ENCODE measurements at places on chromosomes 4 and X. TPM values are rescaled to one million over a fixed set of nuclear protein-coding genes. Genes with fewer than 3 reads are reported as not detected.

DNA sequence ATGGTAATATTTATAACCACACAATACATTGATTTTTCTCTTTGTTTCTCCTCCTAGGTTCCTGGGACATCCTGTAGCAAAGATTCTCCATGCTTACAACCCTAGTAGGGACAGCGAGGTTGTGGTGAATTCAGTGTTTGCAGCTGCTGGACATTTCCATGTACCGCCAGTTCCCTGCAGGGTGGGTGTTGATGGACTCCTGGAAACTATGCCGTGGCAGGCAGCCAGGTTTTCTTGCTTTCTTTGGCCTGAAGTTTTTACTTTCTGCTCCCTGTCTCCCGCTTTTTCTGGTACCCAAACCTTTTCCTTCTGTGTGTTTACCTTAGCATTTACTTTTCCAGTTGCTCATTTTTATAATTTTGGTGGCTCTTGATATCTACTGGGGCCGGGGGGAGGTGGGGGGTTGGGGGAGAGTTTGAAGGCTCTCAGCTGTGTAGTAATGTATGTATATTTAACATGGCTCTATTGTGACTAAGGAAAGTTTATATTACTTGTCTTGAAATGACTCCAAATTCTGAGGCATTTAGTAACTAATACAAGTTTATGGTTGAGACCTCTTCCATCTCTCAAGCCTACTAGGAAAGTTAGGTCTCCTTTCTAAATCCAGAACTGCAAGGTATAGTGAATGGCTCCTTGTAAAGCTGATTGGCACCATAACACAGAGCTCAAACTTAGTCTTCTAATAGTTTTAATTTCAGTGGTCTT is 89.7 kb downstream of the TMEM131L start:
- no peak for DNase-seq

DNA sequence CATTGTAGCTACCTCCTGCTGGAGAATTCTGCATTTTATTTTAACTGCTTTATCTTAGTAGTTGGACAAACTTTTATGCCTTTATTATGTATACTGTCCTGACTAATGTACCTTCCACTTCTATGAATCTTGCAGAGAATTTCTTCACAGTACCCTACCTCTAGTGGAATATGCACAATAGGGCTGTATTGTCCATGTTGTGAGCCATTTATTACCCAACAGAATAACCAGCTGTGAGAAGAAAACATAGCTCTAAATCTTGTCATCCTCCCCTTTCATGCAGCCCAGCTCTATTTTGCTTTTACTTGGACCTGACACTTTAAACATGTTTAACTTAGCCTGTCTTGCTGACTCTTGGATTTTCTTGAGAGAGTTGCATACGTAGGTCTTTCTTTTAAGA is 56.2 kb downstream of the MCUB start:
- DNase-seq: no peak

DNA sequence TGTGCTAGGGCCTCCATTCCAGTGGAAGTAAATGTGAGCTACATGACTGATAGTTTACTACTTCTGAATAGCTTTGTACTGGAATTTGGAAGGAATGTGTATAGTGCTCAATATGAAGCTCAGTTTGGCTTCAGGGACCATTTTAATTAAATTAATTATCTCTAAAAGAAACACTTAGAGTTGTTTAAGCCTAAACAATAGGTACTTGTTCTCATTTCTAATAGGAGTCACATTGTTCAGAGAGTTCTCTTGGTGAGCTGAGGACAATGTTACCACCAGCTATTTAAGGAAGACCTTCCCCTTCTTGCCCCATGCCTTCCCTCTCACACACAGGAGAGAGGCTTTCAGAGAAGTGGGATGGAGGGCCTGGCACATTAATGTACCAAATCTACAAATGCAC is 78.3 kb downstream of the CHIC2 start:
- no peak for DNase-seq

- no peak for DNase-seq
Measured at GRCh38 chr4:118799231-118799942, 36.5 kb downstream of the SEC24D start.

DNA sequence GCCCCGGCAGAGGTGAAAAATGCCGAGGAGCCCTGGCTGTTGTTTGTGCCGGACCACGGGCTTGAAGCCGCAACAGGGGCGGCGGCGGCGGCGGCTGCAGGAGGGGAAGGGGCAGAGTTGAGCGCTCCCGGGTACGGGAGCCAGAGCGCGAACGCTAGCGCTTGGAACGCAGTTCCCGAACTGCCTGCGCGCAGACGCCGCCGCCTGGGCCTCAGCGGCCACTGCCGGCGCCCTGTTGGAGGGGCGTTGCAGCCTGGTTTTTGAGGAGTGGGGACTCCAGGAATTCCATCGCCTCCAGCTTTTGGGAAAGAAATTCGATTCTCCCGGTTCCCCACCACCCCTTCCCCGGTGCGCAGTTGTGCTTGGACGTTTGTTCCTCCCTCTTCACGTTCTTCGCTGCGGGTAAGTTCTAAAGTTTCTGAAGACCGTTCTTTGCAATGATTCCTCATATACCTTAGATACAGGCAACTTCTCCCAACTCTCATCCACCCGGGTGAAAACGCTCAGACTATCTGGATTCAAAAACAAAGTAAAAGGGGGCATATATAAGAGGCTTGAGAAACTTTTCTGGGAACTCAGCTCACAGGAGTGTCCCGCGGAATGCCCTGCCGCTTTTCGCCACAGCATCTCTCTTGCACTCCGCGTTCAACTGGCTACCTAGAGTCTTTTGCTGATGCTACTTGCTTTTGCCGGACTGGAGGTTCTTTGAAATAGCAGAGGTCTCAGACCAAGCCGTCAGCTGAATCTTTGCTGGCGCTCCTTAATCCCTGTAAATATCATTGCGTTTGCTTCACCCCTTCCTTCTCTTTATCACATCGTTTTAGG is 1.0 kb downstream of the FAT4 start:
- no peak for DNase-seq

- DNase-seq: no peak
Measured at GRCh38 chrX:149003863-149004660, 501.0 kb downstream of the IDS start.

DNA sequence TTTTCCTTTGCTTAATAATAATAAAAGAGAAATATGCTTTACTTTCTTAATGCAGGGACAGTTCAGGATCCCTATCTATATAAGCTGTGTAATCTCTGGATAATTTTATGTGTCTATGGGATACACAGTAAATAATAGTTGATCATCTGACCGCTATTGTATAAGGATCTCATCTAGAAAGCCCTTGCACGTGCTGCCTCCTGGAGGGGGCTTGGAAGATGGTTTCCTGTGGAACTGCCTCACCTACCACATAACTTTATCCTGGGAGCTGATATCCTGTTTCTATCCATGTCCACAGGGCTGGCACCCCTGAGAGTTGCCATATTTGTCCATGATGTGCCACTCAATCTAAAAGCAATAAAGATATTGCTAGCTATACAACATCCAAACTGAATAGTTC is 139.3 kb upstream of the FRMPD4 start:
- DNase-seq: no peak

DNA sequence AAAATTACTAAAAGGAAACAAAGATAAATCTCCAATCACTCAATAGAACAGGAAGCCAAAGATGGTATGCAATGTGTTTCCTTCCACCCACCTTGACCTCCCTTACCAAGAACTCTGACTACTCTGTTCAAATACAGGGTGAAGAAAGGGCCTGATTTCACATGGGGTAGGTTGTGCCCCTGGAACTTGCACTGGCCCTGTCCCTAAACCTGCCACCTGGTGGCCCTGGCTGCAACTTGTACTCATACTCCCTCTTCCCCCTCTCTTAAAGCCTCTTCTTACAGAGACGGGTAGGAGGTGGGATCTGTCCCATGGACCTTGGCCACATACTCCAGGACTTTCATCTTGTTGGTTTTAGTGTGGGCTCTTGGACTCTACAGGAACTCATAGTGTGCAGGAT is 17.3 kb upstream of the TMEM185A start:
- no peak for DNase-seq

- DNase-seq: no peak
Measured at GRCh38 chr4:152609481-152609880, 70.3 kb downstream of the TMEM154 start.

DNA sequence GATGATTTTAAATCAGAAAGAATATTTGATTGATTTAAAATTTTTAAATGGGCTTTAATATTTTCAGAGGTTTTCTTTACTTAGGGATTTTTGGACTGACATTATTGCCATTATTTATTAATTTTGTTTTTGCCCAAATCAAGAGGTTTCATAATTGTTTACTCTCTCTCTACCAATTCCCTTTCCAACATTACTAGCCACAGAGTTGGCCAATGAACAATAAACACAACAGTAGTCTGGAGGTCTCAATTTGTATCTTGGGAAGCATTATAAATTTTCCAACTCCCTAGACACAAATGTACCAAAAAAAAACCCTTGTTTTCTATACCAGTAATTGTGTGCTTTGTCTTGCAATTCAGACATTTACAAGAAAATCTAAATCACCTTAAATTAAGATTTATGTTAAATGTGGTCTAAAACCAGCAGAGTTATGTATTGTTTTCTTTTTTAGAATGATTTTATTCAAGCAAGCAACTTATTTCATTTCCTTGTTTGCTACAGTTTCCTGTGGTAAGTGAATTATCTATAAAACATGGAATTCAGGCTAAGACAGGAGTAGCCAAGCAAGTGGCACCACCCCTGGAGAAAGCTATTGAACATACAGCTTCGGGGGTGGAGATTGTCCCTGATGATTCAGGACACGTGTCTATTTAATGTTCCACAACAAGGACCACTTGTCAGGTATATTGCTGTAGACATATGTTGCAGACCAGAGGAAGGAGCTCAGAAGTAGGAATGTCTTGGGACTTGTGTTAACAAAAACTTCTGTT is 622 bp downstream of the KLKB1 start:
- DNase-seq: no peak

- no peak for DNase-seq
Measured at GRCh38 chrX:1412551-1413161, 20.7 kb upstream of the SLC25A6 start.

GRCh38 chr4:38139187-38139586 is 179.0 kb downstream of the PTTG2 start:
- DNase-seq: no peak

- no peak for DNase-seq
Measured at GRCh38 chr4:74997948-74998729, 65.2 kb downstream of the PARM1 start.

GRCh38 chr4:153038623-153039311 is 102.6 kb downstream of the FHDC1 start:
- no peak for DNase-seq

- DNase-seq: no peak
Measured at GRCh38 chrX:139204898-139205667, 325.5 kb upstream of the F9 start.

GRCh38 chr4:187451776-187452175 is 543.8 kb upstream of the ZFP42 start:
- DNase-seq: no peak

- no peak for DNase-seq
Measured at GRCh38 chr4:7360806-7361205, 73.9 kb downstream of the PSAPL1 start.

GRCh38 chr4:28636971-28637370 is 1776.3 kb downstream of the STIM2 start:
- DNase-seq: no peak

DNA sequence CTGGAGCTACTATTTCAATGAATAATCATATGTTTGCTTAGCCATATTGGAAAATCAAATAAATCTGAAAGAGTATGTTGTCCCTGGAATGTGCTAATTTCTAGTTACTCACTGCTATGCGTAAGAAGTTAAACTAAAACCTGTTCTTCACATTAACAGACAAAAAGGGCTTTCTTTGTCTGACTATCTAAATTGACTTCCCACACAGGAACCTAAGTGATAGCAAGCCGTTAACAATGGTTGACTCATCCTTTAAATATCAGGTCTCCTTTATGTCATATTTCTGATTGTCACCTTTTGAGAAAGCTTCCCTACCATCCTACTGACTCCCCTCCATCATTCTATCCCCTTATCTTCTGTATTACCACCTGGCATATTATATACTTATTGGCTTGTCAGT is 81.4 kb downstream of the AMELX start:
- no peak for DNase-seq

DNA sequence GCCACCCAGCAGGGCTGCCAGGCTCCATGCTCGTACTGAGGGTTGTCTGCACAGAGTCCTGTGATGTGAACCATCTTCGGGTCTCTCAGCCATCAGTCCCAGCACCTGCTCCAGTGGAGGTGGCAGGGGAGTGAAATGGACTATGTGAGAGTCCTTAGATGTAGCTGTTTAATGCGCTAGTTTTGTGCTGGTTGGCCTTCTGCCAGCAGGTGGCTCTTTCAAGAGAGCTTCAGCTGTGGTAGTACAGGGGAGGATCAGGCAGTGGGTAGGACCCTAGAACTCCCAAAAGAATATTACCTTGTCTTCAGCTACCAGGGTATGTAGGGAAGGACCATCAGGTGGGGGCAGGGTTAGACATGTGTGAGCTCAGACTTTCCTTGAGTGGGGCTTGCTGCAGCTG is 1066.0 kb downstream of the GLUD2 start:
- no peak for DNase-seq

DNA sequence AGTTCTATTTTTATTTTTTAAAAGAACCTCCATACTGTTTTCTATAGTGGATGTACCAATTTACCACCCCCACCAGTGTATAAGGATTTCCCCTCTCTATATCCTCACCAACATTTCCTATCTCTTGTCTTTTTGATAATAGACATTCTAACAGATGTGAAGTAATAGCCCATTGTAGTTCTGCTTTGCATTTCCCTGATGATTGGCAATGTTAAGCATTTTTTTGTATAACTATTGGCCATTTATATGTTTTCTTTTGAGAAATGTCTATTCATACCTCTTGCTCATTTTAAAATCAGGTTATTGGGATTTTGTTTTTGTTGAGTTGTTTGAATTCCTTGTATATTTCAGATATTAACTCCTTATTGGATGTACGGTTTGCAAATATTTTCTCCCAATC is 251.1 kb upstream of the HTR2C start:
- no peak for DNase-seq

DNA sequence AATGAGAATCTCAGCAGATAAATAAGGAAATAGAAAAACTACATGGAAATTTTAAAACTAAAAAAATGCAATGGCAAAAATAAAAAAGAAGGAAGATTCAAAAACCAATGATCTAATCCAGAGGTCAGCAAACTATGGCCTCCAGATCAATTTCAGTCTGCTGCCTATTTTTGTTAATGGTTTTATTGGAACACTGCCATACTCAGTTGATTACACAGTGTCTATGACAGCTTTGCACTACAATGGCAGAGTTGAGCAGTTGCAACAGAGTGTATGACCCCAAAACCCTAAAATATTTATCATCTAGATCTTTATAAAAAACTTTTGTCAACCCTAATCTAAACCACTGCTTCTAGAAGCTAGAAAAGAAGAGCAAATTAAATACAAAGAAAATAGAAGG is 170.3 kb downstream of the RAB28 start:
- no peak for DNase-seq

GRCh38 chr4:8176547-8177399 is 18.2 kb upstream of the ABLIM2 start:
- no peak for DNase-seq

- DNase-seq: peak; percentile 60
Measured at GRCh38 chr4:64158648-64159326, 250.5 kb downstream of the TECRL start.

The CT55 gene
- total RNA-seq: not detected

The TEX13B gene
- not detected for total RNA-seq

The SPANXN1 gene
- total RNA-seq: not detected

The MGAT4D gene
- total RNA-seq: not detected

The GK2 gene
- not detected for total RNA-seq

The MSANTD1 gene
- not detected for total RNA-seq

The TMEM255A gene
- total RNA-seq: not detected

The CXorf65 gene
- not detected for total RNA-seq

The COPS4 gene
- total RNA-seq: 173 TPM

The S100P gene
- not detected for total RNA-seq

The RASL11B gene
- not detected for total RNA-seq

The GCNA gene
- 3.2 TPM for total RNA-seq

The VSIG4 gene
- not detected for total RNA-seq

The KIT gene
- not detected for total RNA-seq

The EREG gene
- total RNA-seq: not detected

The GRID2 gene
- not detected for total RNA-seq

Measured in G401 (cell line).